Mesendoderm (in vitro differentiated cells): ENCODE measurements at places on chromosomes 1 and 21.

DNA sequence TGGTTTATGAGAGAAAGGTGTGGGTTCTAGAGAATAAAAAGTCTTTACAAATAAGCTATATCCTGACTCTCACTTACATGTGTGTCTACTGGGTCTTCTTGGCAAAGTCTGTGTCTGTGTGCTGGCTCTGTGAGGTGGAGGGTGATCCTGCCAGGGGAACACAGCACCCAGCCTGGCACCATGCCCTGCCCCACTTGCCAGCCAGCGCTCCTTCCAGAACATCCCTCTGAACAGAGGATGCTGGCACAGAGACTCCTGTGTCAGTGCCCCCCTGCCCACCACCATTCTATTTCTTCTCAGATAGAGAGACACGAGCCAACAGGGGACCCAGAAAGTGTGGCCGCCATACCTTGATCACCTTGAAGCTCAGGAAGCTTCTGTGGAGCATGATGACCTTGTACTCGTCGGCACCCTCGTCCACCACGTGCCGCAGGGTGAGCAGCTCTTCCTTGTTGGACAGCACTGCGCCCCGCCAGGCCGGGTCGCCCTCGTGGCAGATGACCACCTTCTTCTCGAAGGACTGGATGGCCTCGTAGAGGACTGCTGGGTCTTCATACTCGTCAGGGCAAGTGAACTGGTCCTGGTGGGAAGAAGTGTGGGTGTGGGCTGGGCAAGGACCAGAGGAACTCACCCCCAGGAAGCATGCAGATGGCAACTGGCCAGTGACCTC is 49.7 kb downstream of the NTPCR start:
- no peaks in the 10 kb centered on the region for H3K36me3 ChIP-seq
- DNase-seq = no peak
- no peak overlapping the region for H3K27ac ChIP-seq
- H3K4me1 ChIP-seq = no peaks in the 10 kb centered on the region
- H3K27me3 ChIP-seq = no peaks in the 10 kb centered on the region

- H3K27me3 ChIP-seq = no peaks in the 10 kb centered on the region
- H3K27ac ChIP-seq = no peak overlapping the region
- no peak overlapping the region for H3K4me3 ChIP-seq
These were observed 85.5 kb upstream of the KIAA0040 start for GRCh38 chr1:175277783-175278733.

GRCh38 chr21:39346671-39347331 is 2.1 kb downstream of the HMGN1 start:
- no peak overlapping the region for H3K27ac ChIP-seq
- no peaks in the 10 kb centered on the region for H3K27me3 ChIP-seq
- H3K36me3 ChIP-seq = peaks cover 7% of the 10 kb centered on the region
- DNase-seq = no peak
- peak overlapping the region; percentile 2 for H3K4me3 ChIP-seq
- peaks cover 6% of the 10 kb centered on the region for H3K4me1 ChIP-seq

DNA sequence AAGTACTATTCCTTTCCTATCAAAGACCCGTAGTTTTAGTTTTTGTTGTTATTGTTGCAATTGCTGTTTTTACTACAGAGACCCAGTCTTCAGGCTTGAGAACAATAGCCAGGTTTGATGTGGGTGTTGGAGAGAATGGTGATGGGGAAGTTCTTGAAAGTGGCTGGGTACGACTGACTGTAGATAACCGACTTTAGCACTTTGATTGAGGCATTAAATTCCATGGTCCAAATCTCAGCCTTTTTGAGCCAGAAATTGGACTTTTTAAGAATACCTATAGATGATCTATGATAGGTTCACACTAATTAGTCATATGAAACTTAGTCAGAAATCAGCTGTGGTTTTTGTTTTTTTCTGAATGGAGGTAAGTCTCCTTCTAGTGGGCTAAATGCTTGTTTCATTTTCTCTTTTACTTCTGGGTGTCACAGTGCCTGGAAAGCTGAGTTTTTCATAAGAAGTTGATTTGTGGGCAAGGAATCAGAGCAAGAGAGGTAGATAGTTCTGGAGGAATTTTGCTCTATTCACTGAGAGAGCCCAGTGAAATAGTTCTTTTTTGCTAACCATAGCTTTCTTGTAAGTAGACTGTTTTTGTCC is 2.8 kb downstream of the PPIH start:
- DNase-seq = no peak
- no peak overlapping the region for H3K27ac ChIP-seq
- peaks cover 4% of the 10 kb centered on the region for H3K36me3 ChIP-seq
- H3K4me1 ChIP-seq = peaks cover 4% of the 10 kb centered on the region
- H3K4me3 ChIP-seq = no peak overlapping the region
- no peaks in the 10 kb centered on the region for H3K27me3 ChIP-seq

DNA sequence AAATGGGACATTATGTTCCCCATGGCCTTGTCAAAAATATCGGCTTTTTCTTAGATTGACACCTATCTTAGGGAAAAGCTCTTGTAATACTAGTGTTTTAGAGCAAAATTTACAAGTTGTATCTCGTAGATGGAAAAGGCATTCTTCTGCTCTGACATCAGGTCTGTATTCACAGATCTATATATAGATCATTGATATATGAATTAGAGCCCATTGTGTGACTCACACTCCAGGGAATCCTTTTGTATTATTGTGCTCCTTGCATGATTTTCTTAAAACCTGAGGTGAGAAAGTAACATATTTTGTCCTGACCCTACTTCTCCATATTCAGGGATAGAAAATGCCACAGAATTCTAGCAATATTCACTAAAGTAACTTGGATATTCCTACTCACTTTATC is 1160.8 kb upstream of the B3GALT2 start:
- no peaks in the 10 kb centered on the region for H3K4me1 ChIP-seq
- no peak overlapping the region for H3K4me3 ChIP-seq
- no peaks in the 10 kb centered on the region for H3K36me3 ChIP-seq

DNA sequence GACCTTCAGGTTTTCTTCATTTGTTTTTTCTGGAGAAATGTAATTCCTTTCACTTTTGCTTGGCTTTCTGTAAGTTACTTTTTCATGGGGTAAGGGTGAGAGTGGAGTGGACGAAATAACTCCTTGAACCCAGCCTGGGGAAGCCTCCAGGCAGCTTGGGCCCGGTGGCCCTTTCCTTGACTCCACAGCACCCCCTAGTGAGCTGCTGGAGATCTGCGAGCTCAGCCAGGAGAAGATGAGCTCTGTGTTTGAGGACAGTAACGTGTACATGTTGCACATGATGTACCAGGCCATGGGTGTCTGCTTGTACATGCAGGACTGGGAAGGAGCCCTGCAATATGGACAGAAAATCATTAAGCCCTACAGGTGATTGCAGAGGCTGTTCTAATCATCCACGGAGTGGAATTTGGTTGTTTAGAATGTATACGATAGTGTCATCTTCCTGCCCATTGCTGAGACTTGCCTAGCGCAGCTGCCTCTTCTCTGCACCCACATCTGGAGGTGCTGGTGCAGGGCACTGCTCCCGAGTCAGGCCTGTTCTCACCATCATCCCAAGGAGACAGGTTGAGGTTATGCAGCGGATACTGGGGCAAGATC is 51.0 kb downstream of the SMYD2 start:
- DNase-seq = peak; percentile 67
- H3K4me3 ChIP-seq = no peak overlapping the region
- peaks cover 2% of the 10 kb centered on the region for H3K4me1 ChIP-seq
- no peaks in the 10 kb centered on the region for H3K27me3 ChIP-seq
- H3K36me3 ChIP-seq = no peaks in the 10 kb centered on the region

DNA sequence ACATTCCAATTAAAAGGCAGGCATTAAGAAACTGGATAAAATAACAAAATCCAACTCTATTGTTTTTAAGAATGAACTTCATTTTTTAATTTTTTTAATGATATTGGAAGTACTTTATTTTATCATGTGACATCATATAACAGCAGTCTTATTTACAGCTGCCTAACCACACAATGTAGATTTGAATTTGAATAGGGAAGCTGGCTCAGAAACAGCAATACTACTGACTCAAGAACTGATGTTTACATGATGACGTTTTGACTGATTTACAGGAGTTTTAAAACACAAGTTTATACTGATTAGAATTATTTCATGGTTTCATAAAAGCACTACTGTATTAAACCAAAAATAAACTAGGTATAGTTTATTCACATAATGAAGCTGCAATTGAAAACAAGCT is 348.7 kb upstream of the NR5A2 start:
- no peaks in the 10 kb centered on the region for H3K27me3 ChIP-seq
- DNase-seq = no peak
- no peaks in the 10 kb centered on the region for H3K36me3 ChIP-seq
- H3K27ac ChIP-seq = no peak overlapping the region
- no peaks in the 10 kb centered on the region for H3K4me1 ChIP-seq
- no peak overlapping the region for H3K4me3 ChIP-seq

DNA sequence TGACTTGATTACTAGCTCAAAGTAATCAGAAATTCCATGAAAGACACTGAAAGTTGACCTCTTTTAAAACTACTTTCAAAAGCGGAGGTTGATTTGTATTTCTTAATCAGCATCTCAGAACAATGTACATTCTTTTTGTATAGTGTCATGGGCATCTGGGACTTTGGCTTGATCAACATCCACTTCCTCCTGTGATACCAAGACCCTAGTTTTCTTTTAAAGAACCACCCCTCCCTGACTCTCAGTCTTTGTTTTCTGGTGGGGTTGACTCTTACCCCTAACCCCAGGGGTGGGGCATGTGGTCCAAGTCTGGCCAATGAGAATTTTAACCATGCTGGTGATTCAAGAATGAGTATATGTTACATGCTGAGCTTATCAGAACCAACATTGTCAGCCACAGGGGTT is 21.7 kb upstream of the IRF2BP2 start:
- peak; percentile 90 for DNase-seq
- no peaks in the 10 kb centered on the region for H3K27me3 ChIP-seq
- no peak overlapping the region for H3K27ac ChIP-seq
- no peaks in the 10 kb centered on the region for H3K4me1 ChIP-seq

DNA sequence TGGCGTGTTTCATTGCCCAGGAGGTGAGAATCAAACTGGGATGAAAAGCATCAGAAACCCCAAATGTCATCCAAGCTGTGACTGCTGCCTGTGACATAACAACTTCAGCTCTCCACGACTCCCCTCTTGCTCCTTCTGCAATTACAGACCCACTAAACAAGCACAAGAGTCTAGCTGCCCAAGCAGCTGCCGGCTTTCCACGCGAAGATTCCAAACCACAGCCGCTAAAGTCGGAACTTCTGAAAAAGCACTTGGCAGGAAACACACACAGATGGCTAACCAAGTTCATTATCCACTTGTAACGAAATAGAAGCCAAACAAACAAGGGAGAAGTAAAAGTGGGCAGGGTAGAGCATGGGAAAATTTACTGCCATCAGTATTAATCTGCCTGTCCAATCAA is 198.1 kb downstream of the SLC35F3 start:
- H3K27me3 ChIP-seq = no peaks in the 10 kb centered on the region
- H3K4me3 ChIP-seq = no peak overlapping the region
- DNase-seq = no peak
- H3K36me3 ChIP-seq = no peaks in the 10 kb centered on the region

- no peak for DNase-seq
- H3K27ac ChIP-seq = no peak overlapping the region
- no peaks in the 10 kb centered on the region for H3K4me1 ChIP-seq
- no peaks in the 10 kb centered on the region for H3K36me3 ChIP-seq
- H3K27me3 ChIP-seq = no peaks in the 10 kb centered on the region
- no peak overlapping the region for H3K4me3 ChIP-seq
These were observed 12.5 kb downstream of the CDC7 start for GRCh38 chr1:91513160-91513559.

GRCh38 chr21:44365251-44365966 is 12.0 kb downstream of the TRPM2 start:
- DNase-seq = no peak
- no peak overlapping the region for H3K27ac ChIP-seq

DNA sequence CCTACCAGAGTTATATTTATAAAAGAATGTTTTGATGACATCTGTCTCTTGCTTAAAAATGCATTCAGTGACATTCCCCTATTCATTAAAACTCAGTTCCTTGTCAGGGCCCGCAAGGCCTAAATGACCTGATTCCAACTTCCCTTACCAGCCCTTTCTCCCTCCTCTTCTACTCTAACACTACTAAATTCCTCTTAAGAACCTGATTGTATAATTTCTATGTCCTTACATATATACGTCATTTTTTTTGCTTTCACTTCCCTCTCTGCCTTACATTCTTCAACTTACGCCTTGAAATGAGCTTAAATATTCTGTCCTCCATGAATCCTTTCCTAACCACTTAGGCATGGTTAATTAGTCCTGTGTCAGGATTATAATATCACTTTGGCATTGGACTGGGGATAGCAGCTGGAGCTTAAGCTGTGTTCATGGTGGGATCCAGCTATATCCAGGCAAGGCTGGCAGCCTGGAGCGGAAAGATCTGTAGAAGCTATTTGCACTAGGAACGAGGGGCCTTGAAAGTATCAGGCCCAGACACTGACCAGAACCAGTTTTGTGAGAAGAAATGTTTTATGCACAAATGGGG is 360.2 kb upstream of the PTBP2 start:
- no peaks in the 10 kb centered on the region for H3K4me1 ChIP-seq
- no peak for DNase-seq
- no peak overlapping the region for H3K4me3 ChIP-seq
- H3K36me3 ChIP-seq = no peaks in the 10 kb centered on the region

GRCh38 chr1:60866226-60866900 is 216.0 kb upstream of the NFIA start:
- H3K4me1 ChIP-seq = peaks cover 10% of the 10 kb centered on the region
- no peaks in the 10 kb centered on the region for H3K36me3 ChIP-seq
- H3K27me3 ChIP-seq = no peaks in the 10 kb centered on the region
- DNase-seq = no peak

- H3K36me3 ChIP-seq = no peaks in the 10 kb centered on the region
- no peaks in the 10 kb centered on the region for H3K27me3 ChIP-seq
- no peaks in the 10 kb centered on the region for H3K4me1 ChIP-seq
- no peak overlapping the region for H3K4me3 ChIP-seq
- no peak overlapping the region for H3K27ac ChIP-seq
- peak; percentile 71 for DNase-seq
These were observed 90.1 kb downstream of the TENT5C start for GRCh38 chr1:117695796-117696490.

- H3K27me3 ChIP-seq = no peaks in the 10 kb centered on the region
- DNase-seq = peak; percentile 79
- H3K36me3 ChIP-seq = peaks cover 3% of the 10 kb centered on the region
- H3K4me3 ChIP-seq = no peak overlapping the region
- no peak overlapping the region for H3K27ac ChIP-seq
These were observed 71.8 kb upstream of the ADAM30 start for GRCh38 chr1:119968068-119968492.

DNA sequence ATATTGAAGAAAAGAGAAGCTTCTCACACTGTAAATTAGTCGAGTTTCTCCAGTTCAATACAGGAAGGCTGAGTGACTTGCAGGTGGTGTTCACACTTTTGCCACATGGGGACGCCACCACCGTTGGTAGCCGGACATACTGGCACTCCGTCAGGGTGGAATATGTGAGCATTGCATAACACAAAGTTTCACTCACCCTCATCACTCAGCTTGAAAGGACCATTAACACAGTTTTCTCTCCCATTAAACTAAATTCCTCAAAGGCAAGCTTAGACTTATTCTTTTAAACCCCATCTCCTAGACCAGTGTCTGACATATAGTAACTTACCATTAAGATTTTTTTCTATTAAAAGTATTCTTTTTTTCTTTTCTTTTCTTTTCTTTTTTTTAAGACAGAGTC is 105.3 kb upstream of the SERBP1 start:
- H3K36me3 ChIP-seq = no peaks in the 10 kb centered on the region
- peak; percentile 73 for DNase-seq
- no peak overlapping the region for H3K4me3 ChIP-seq

GRCh38 chr1:1598720-1599029 is 1.3 kb downstream of the FNDC10 start:
- no peaks in the 10 kb centered on the region for H3K4me1 ChIP-seq
- peaks cover 14% of the 10 kb centered on the region for H3K27me3 ChIP-seq
- DNase-seq = no peak
- no peak overlapping the region for H3K4me3 ChIP-seq
- H3K36me3 ChIP-seq = no peaks in the 10 kb centered on the region

GRCh38 chr21:42437786-42438185 is 34.1 kb downstream of the UBASH3A start:
- H3K4me1 ChIP-seq = no peaks in the 10 kb centered on the region
- H3K36me3 ChIP-seq = no peaks in the 10 kb centered on the region
- DNase-seq = peak; percentile 59
- no peak overlapping the region for H3K4me3 ChIP-seq
